ENCODE measurements at places on chromosomes 16 and 17.

DNA sequence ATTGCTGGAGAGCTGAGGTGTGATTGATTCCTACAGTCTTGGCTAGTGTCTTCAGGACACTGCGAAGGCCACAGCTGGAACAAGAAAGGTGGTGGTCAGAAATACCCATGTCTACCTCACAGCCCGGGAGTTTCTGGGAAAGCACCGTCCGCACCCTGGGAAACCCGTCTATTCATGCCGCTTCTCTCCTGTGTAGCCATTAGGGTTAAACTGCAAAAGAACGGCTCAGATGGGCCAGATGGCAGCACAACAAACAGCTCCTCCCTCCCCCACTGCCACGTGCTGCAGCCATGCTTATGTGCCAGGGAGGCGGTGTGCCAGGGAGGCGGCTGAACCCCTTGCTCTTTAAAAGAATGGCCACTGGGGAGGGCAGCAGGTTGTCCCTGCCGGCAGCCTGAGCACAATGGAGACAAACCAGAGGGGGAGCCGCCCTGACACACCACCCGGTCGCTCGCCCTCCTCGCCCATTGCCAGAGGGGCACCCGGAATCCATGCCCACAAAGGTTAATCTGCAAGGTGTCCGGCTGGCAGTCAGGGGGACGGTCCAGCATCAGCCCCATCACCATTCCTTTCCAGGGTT is 65.2 kb downstream of the CYTH1 start:
- peak; percentile 42 for DNase-seq

DNA sequence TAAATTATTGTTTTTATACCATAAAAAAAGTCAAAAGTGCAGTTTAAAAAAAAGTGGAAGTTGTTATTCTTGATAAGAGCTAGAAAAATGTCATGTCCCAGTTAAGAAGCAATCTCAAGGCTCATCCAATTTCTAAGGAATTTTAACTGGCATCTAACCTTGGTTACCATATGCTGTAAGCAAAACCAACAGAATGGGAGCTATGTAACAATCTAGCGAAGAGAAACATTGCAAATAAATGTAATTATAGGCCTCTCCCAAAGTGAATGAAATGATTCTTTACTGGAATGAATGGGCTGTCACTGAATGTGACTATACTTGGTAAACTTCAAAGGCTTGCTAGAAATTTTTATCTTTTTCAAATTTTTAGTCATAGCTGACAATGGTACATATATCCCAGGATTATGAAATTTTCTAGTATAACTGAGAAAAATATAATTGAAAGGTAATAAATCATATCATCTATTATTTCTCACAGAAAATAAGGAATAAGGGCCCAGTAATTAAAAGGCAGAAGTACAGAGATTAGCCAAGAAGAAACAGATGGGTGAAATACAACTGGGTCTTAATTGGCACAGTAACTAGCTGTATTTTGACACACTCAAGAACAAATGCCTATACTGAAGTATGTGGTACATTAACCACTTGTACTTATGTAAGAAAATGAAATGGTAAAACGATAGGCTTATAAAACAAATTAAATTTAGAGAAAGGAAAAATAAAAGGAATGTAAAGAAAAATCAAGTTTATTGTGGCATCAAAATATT is 61.5 kb downstream of the NETO2 start:
- no peak for DNase-seq

DNA sequence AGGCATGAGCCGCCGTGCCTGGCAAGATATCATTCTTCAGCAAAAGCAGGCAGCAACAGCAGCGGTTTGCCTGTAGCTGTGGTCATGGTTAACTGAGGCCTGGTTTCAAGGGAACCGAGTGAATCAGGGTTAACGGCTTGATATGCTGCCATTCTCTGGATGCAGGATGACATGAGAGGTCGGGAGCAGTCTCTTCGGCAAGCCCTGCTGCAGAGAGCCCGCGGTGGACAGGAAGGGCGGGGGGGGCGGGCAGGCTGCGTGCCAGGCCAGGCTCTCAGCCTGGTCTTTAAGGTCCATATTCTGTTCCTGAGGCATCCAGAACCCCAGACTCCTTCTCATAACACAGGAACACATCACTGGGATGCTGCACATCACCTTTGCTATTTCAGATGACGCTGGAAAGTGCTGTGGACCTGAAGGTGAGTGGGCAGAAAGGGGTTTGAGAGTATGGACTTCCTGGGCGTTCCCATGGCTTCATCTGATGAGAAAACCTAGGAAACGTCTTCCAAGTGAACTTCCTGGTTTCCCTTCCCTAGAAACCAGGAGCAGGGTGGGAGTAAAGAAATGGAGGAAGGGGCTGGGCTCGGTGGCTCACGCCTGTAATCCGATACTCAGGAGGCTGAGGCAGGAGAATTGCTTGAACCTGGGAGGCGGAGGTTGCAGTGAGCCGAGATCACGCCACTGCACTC is 165.6 kb upstream of the RPH3AL start:
- DNase-seq, result no peak

DNA sequence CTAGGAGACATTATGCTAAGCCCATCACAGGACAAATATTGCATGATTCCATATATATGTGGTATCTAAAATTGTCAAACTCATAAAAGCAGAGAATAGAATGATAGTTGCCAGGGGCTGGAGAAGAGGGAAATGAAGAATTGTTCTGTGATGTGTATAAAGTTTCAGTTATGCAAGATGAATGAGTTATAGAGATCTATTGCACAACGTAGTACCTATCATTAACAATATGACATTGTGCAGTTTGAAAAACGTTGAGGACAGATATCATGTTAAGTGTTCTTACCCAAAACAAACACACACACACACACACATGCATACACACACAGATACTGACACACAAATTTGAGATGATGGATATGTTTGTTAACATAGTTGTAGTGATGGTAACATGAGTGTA is 871.6 kb upstream of the GOT2 start:
- no peak for DNase-seq

- DNase-seq, result no peak
Observed at GRCh38 chr17:47808036-47808829, 13.4 kb downstream of the OSBPL7 start.

- DNase-seq, result peak; percentile 28
Observed at GRCh38 chr16:75087375-75087979, 29.1 kb downstream of the LDHD start.

- no peak for DNase-seq
Observed at GRCh38 chr17:2965621-2966595, 97.5 kb downstream of the OR1D5 start.
